DMS153 (cell line): ENCODE measurements at places on chromosomes 6 and 20.
A peak's percentile ranks its signal among the peaks of the same experiment; 100 is the strongest.

DNA sequence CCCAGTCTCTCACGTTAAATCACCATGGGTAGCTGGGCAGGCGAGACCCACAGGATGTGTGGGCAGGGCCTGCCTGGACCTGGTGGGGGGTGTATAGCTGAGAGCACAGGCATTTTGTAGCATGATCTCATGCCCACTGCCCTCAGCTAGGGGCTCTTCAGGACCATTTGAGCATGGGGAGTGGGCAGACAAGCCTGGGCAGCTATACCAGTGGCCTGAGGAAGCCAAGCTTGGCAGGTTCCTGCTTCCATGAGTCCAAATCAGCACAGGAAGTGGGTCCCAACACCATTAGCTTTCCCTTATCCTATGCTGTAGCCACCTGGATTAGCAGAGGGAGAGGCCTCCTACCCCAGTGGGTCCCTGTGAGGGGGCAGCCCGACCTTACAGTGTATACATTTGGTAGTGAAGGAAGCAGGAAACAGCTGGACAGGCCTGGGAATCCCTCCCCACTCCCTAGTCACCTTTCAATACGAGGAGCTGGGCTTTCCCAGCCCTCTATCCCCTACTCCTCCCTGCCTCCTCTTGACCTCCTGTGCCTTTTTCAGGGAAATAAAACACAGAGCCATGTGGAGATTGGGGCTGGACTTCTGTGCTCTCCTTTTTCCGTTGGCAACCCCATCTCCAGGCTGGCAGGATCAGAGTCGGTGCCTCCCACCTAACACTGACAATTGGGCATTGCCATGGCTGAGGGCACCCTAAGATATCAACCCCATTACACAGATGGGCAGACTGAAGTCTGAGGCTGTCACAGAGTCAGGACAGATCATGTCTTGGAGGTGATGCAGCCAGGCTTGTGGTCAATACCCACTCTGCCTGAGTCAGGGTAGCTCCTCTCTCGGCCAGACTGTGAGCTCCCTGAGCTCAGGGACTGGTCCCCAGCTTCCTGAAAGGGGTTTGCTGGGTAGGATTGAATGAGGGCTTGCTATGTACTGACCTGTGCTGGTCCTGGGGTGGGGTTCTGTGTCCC is 59.8 kb downstream of the MRPL14 start:
- DNase-seq, result no peak

GRCh38 chr6:156791320-156791850 is 14.2 kb downstream of the ARID1B start:
- peak; percentile 70 for DNase-seq

DNA sequence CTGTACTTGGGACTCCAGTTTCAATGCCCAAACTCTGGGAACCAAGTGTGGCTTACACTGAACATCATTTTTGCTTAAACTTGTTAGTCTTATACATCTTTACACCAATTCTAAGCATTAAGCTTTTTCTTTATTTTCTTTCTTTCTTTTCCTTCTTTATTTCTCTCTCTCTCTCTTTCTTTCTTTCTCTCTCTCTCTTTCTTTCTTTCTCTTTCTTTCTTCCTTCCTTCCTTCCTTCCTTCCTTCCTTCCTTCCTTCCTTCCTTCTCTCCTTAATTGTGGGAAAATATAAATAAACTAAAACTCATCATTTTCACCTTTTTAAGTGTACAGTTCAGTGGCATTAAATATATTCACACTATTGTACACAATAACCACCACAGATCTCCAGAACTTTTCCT is 31.6 kb upstream of the HLA-DQA2 start:
- no peak for DNase-seq

GRCh38 chr6:7649037-7649810 is 59.2 kb downstream of the SNRNP48 start:
- DNase-seq, result no peak
